ENCODE measurements at places on chromosomes 4 and X.

DNA sequence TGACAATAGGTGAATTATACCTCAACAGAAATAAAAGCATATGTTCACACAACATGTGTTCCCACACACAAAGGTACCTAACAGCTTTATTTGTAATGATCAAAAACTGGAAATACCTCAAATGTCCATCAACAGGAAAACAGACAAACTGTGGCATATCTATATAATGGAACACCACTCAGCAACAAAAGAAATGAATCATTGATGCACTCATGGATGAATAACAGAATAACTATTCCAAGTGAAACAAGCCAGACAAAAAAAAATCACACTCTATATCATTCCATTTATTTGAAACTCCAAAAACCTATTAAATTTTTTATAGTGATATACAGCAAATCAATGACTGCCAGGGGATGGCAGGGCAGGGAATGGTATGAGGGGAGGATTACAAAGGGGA lies 148.1 kb downstream of the PLS3 start:
- DNase-seq, result no peak

GRCh38 chr4:109729117-109729717 lies 653 bp downstream of the PLA2G12A start:
- DNase-seq, result no peak

DNA sequence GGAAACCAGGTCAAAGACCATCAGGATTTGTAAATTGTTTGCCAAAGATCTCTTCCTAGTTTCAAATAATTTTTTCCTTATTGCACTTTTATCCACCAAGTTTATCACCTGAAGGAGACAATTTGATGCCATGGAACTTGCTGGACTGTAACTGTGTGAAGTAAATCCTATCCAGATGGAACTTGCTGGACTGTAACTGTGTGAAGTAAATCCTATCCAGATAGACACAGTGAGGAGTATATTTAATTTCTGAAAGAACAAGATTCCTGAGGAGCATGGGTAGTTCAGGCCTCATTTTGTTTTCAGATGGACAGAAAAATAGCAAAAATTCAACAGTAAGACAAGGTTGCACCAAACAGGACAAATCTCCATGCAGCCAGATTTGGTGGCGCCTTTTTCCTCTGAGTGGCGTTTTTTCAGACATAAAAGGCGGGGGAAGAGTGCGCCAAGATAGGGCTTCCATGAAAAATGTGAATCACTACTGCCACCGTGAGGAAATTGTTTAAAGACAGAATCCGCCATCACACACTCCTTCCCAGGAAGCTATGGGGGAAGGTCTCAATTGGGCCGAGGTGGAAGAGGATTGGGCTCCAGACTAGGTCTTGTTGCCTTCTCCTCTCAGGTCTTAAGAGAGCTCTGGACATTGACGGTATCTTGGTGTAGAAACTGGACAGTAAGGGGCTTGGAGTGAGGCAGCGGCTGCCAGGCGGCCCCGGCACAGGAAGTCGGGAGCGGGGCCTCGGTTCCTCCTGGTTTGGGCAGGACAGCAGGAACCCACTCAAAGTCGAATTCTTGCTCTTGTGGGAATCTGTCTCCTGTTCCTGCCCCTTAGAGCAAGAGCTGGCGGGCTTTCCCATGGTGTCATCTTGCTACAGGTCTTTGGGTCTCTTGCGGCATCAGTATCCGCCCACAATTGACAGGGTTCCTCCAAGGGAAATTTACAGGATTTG lies 234.7 kb downstream of the OR13H1 start:
- DNase-seq, result no peak

DNA sequence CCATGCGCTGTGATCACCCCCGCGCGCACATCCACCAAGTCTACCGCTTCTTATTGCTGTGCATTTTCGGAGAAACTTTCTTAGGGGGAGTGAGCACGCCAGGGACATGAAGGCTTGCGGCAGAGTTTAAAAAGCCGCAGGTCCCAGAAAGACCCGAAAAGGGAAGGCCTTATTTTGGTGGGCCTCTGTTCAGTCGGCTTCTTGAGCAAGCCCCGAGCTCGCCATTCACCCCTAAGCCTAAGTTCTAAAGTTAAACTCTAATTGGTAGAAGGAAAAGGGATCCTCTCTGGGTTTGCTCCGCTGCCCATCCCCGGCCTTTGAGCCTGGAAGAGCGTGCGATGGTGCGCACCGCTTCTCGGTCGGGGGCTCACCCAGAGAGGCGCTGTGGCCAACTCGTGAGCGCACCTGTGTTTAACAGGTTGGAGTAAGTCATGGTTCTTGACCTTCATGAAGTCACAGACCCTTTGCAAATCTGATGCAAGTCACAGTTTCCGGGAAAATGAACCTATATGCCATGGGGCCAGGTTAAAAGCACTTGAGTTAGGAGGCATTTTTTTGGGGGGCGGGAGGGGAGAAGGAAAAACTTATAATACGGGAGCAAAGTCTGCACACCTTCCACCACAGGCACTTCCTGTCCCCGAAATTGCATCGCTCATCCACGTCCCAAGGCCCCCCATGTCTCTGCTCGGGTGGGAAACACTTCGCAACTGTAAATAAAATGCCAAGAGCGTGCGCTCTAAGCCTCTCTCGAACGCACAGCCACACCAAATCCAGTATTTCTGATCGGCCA lies 1.9 kb downstream of the PHOX2B start:
- no peak for DNase-seq

DNA sequence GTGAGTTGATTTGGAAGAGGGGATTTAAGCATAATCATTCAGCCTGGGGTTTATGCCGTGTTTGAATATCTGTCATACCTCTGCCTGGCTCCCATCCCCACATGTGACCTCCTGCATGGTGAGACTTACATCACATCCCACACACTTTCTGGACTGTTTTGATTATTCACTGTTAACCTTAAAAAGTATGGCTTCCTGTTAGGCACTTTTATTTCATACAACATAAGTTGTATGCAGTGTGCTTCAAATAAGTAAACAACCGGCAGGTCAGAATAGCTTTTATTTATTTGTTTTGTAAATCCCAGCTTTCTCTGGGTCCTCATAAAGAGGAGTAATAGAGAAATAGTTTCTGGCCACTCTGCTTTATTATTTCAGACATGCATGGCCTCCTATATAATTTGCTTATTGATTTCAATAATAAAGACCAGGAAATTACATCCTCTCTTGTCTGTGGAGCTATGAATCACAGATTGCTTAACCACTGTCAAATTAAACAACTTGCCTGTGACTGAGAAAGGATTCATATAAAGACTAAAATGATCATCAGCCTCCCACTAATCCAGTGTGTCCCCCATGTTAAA lies 376.8 kb upstream of the ZFP42 start:
- DNase-seq, result peak; percentile 22

GRCh38 chrX:101022020-101022419 lies 29.9 kb downstream of the TRMT2B start:
- no peak for DNase-seq

DNA sequence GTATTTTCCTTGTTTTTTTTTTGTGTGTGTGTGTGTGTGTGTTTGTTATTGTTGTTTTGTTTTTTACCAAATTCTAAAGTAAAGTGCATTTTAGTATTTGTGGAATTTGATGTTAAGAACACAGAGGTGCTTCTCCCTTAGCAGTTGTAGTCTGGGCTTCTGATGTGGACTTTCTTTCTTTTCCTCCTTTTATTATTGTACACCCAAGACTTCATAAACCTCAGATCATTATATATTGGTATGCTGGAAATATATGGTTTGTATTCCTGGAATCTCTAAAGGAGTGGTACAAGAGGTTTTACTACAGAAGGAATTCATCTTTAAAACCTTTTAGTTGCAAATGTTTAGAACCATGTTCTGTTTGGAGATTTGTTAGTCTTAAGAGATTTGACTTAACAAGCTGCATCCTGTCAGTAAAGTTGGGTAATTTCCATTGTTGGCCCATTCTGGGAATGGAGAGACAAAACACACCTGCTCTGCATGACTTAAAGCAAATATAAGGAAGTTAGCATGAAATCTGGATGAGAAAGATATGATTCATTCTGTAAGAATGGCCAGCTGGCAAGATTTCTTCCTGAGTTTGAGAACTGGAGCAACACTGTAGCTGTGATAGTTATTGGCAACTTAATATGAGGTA lies 64.0 kb downstream of the SMAD1 start:
- no peak for DNase-seq

DNA sequence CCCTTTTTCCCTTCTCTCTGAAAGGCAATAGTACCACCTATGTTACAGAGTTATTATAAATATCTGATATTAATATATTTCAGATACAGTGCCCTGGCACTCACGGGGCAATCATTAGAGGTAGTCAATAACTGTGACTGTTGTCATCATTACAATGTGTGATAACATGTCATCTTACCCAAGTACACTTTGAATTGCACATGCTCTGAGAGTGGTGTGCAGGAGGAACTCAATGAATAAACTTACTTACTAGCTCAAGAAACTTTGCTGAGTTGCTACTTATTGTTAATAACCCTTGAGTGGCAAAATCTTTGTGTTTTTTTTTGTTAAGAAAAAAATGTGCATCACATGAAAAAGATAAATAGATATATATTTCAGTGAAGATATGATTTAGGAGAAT lies 275.1 kb upstream of the RASGEF1B start:
- no peak for DNase-seq

- no peak for DNase-seq
These were observed 36.3 kb downstream of the MGARP start for GRCh38 chr4:139243448-139244365.

DNA sequence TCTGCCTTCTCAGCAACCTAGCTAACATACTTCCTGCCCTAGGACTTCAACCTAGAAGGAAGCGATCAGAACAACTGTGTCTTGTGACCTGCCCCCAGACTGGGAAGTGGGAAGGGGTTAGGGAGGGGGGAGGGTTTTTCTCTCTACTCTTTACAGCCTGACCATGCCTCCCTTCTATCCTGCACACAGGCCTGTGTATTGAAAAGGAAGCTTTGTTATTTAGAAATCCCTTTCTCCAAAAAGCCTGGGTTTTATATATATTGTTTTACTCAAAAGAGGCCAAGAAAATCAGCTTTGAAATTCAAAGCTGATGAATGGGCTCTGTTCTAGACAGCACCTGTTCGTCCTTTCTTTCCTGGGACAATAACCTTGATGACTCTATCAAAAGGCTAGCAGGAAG lies 35.2 kb upstream of the SMS start:
- DNase-seq, result no peak

All from SHP77 (cell line).